GM23248 (cell line): ENCODE measurements at places on chromosomes 7 and 10. TPM values are rescaled to one million over a fixed set of nuclear protein-coding genes. Genes with fewer than 3 reads are reported as not detected.

DNA sequence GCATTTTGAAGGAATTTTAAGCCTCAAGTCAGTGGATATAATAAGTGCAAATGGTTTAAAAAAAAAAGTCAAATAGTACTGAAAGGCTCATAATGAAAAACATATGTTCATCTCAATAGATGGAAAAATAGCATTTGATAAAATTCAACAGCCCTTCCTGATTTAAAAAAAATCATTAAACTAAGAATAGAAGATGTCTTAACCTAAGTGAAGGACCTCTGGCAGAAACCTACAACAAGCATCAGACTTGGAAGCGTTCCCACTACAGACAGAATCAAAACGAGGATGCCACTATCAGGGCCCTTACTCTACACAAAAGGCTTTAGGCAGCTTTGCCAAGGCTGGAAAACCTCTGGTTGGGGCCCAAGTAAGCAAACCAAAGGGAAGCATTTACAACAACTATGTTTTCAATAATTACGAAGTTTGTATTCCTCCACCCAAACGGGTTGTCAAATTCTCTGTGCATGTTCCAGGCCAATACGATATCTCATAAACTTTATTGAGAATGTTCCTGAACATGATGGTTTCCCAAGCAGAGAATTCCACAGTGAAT lies 45.1 kb downstream of the CYTH3 start:
- H3K4me1 ChIP-seq = peaks cover 42% of the 10 kb centered on the region
- no peaks in the 10 kb centered on the region for H3K27me3 ChIP-seq
- no peak overlapping the region for H3K4me3 ChIP-seq
- peak; percentile 58 for DNase-seq
- H3K36me3 ChIP-seq = no peaks in the 10 kb centered on the region

GRCh38 chr10:12491491-12491890 lies 142.1 kb downstream of the CAMK1D start:
- no peaks in the 10 kb centered on the region for H3K27me3 ChIP-seq
- no peak overlapping the region for H3K4me3 ChIP-seq
- DNase-seq = no peak

DNA sequence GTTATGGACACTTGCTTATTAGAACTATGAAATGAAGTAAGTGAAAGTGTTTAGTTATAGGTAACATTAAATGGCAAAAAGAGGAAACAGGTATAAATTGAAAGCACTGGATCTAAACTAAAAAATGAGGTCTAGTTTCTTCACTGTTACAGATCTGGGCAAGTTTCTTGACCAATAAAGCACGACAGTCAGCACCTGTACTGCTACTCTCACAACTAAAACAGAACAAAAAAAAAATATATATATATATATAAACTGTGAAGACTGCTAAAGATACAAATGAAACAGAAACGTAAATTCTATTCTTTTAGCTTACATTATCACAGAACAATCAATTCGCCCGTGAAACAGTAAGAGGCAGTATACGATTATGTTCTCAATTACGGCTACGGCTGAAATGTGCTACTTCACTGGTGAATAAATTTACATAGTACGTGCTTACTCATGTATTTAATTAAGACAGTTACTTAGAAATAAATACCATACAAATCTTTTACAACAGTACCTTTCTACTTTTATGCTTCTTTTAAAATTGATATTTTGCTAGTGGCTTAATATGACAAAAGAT lies 4.2 kb downstream of the AHR start:
- peaks cover 62% of the 10 kb centered on the region for H3K4me1 ChIP-seq
- peak overlapping the region; percentile 62 for H3K27ac ChIP-seq
- DNase-seq = peak; percentile 84
- no peaks in the 10 kb centered on the region for H3K27me3 ChIP-seq

- no peaks in the 10 kb centered on the region for H3K36me3 ChIP-seq
- peak overlapping the region; percentile 87; the same call in 1 of the 2 replicates for H3K27ac ChIP-seq
- H3K4me3 ChIP-seq = peak overlapping the region; percentile 86
- DNase-seq = peak; percentile 59
- no peaks in the 10 kb centered on the region for H3K27me3 ChIP-seq
- H3K4me1 ChIP-seq = peaks cover 46% of the 10 kb centered on the region
Measured at GRCh38 chr7:44882899-44883298, 2.4 kb downstream of the PURB start.

GRCh38 chr7:366161-366803 lies 76.3 kb downstream of the FOXL3 start:
- no peak overlapping the region for H3K4me3 ChIP-seq
- H3K27ac ChIP-seq = no peak overlapping the region
- DNase-seq = peak; percentile 14
- no peaks in the 10 kb centered on the region for H3K36me3 ChIP-seq
- peaks cover 34% of the 10 kb centered on the region for H3K27me3 ChIP-seq
- no peaks in the 10 kb centered on the region; the same call in 1 of the 2 replicates for H3K4me1 ChIP-seq

GRCh38 chr7:135690566-135690965 lies 28.3 kb downstream of the STMP1 start:
- H3K4me3 ChIP-seq = no peak overlapping the region
- peaks cover 20% of the 10 kb centered on the region; the same call in 1 of the 2 replicates for H3K36me3 ChIP-seq
- no peaks in the 10 kb centered on the region for H3K27me3 ChIP-seq
- peak; percentile 80 for DNase-seq
- peaks cover 28% of the 10 kb centered on the region for H3K4me1 ChIP-seq

GRCh38 chr7:44881610-44882009 lies 3.7 kb downstream of the PURB start:
- no peaks in the 10 kb centered on the region for H3K36me3 ChIP-seq
- no peaks in the 10 kb centered on the region for H3K27me3 ChIP-seq
- H3K27ac ChIP-seq = peak overlapping the region; percentile 87

- H3K4me1 ChIP-seq = peaks cover 33% of the 10 kb centered on the region
- H3K27ac ChIP-seq = no peak overlapping the region
- H3K36me3 ChIP-seq = no peaks in the 10 kb centered on the region
- H3K4me3 ChIP-seq = no peak overlapping the region
- no peaks in the 10 kb centered on the region for H3K27me3 ChIP-seq
Measured at GRCh38 chr10:110414548-110415309, 83.0 kb upstream of the DUSP5 start.

GRCh38 chr7:103093429-103093828 lies 18.5 kb downstream of the ARMC10 start:
- H3K4me3 ChIP-seq = no peak overlapping the region
- H3K4me1 ChIP-seq = no peaks in the 10 kb centered on the region
- no peaks in the 10 kb centered on the region for H3K27me3 ChIP-seq

GRCh38 chr7:75055830-75056772 lies 17.5 kb downstream of the RCC1L start:
- peaks cover 33% of the 10 kb centered on the region for H3K4me1 ChIP-seq
- DNase-seq = peak; percentile 95
- peaks cover 20% of the 10 kb centered on the region; the same call in 1 of the 2 replicates for H3K36me3 ChIP-seq
- no peaks in the 10 kb centered on the region for H3K27me3 ChIP-seq
- H3K4me3 ChIP-seq = no peak overlapping the region; the same call in 1 of the 2 replicates
- peak overlapping the region; percentile 70 for H3K27ac ChIP-seq

GRCh38 chr7:109864230-109864629 lies 1226.7 kb upstream of the LRRN3 start:
- no peaks in the 10 kb centered on the region for H3K4me1 ChIP-seq
- no peak overlapping the region for H3K27ac ChIP-seq
- H3K4me3 ChIP-seq = no peak overlapping the region
- no peaks in the 10 kb centered on the region for H3K36me3 ChIP-seq

DNA sequence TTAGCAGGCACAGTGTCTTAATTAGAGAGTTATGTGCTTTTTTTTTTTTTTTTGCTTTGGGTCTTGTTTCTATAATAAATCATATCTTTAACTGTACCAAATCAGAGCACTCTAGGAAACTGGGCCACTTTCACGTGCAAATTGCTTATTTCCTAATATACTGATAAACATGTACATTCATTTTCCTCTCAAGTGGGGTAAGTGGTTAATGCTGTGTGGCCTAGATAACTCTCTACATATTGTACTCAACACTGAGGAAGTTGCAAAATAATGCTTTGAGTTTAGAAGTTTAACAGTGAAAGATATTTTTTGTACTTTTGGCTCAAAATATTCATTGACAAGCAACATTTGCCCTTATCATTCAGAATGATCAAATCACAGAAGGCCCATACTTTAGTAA lies 115.9 kb upstream of the IFRD1 start:
- no peak overlapping the region for H3K27ac ChIP-seq
- no peaks in the 10 kb centered on the region for H3K4me1 ChIP-seq
- DNase-seq = no peak
- H3K36me3 ChIP-seq = no peaks in the 10 kb centered on the region

DNA sequence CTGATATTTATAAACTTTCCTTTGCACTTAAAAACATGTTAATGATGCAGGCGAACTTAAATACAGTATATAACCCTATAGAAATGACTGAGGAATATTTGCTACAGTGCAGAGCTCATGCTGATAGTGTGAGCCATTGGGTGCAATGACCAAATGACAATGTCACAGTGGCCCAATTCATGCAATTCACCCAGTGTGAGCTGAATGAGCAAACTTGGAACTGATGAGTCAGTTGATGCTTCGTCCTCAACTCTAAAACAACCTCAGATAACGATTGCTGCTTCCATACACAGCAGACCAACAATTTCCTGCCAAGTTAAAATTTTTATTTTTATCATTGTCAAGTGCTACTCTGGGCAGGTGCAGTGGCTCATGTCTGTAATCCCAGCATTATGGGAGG lies 12.1 kb upstream of the ZC3HAV1L start:
- peaks cover 23% of the 10 kb centered on the region for H3K36me3 ChIP-seq
- H3K27ac ChIP-seq = no peak overlapping the region

DNA sequence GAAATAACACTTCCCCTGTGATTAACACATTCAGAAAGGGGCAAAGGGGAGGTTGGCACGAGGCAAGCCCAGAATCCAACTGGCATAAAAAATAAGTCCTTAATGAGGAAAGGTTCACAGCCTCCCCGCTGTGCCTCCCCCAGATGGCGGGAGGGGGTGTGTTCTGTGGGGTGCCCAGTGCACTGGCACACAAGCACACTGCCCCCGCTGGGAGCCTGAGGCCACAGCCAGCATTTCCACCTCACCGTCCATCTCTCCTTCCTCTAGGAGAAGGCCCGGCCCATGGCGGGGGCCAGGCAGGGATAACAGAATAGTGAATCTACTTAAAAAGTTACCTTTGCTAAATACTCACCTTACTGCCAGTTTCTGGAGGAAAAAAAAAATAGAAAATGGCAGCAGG lies 43.2 kb downstream of the PRKAG2 start:
- no peaks in the 10 kb centered on the region for H3K36me3 ChIP-seq
- H3K4me3 ChIP-seq = no peak overlapping the region

- H3K27ac ChIP-seq = no peak overlapping the region
- no peak overlapping the region for H3K4me3 ChIP-seq
- H3K27me3 ChIP-seq = no peaks in the 10 kb centered on the region
- H3K36me3 ChIP-seq = no peaks in the 10 kb centered on the region
- no peaks in the 10 kb centered on the region for H3K4me1 ChIP-seq
Measured at GRCh38 chr7:133805426-133805825, 321.7 kb upstream of the LRGUK start.

DNA sequence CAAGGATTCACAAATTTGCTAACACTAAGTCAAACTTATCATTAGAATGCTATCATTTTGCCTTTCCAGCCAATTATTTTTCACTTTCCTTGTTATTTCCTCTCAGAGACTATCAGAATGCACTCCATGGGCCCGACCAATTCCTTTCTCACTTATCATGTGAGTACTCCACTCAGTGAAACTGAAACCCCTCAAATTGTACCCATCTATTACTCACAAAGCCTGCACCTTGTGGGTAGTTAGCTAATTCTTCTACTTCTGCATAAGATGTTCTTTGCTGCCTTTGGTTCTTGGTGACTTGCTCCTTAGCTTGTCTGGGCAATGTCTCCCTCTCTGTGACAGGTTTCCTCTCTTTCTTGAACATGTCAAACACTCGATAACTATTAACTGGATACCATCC lies 35.2 kb upstream of the MBL2 start:
- peaks cover 19% of the 10 kb centered on the region for H3K27me3 ChIP-seq
- no peaks in the 10 kb centered on the region for H3K36me3 ChIP-seq
- no peak overlapping the region for H3K27ac ChIP-seq
- DNase-seq = no peak
- no peak overlapping the region for H3K4me3 ChIP-seq

DNA sequence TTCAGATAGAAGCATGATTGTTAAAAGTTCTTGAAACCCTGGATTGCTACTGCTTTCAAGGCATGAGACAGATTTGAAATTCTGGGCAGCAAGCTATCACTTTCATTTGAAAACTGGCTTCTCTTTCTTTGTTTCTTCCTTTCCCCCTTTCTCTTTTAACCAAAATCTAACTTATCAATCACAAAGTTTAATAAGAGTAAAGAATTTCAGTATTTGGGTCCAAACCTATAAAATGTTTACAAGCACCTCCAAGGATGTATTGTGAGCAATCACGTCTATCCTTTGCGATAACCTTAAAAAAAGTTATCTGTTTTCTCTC lies 21.6 kb upstream of the RPA3 start:
- no peak for DNase-seq
- H3K27me3 ChIP-seq = no peaks in the 10 kb centered on the region
- no peaks in the 10 kb centered on the region for H3K36me3 ChIP-seq

DNA sequence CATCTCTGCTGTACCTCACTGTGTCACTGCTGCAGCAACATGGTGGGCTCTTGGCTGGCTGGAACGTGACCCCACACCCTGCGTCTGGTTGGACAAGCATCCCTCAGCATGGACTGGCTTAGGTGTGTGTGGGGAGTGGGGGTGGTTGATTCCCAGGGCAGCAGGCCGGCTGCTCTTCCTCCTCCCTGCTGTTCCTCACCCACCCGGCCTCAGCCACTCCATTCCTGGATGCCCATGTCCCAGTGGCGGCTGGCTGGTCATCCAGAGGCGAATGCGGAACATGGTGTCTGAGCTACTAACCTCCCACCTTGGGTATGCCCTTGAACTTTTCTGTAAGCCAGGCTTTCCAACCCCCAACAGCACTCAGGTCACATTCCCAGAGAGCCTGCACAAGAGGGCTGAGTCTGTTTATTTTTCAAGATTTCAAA lies 81.2 kb downstream of the GRK5 start:
- H3K36me3 ChIP-seq = no peaks in the 10 kb centered on the region
- H3K4me1 ChIP-seq = no peaks in the 10 kb centered on the region
- no peak overlapping the region for H3K4me3 ChIP-seq

DNA sequence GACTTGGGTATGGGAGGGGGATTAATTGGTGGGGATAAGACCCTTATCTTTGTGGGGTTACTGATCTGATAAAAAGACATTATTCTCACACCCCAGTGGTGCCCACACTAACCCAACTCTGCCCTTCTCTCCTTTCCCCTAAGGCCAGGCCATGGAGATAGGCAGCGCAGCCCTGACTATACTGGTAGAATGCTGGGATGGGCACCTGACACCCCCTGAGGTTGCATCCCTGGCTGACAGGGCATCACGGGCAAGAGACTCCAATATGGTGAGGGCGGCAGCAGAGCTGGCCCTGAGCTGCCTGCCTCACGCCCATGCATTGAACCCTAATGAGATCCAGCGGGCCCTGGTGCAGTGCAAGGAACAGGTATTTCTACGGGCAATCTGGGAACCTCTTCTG lies 12.7 kb downstream of the ZSWIM8 start:
- no peaks in the 10 kb centered on the region for H3K4me1 ChIP-seq
- H3K36me3 ChIP-seq = peaks cover 43% of the 10 kb centered on the region
- no peak overlapping the region for H3K4me3 ChIP-seq
- no peak overlapping the region for H3K27ac ChIP-seq

GRCh38 chr7:139973101-139974050 lies 89.4 kb downstream of the PARP12 start:
- H3K4me1 ChIP-seq = no peaks in the 10 kb centered on the region
- H3K27ac ChIP-seq = no peak overlapping the region
- no peak for DNase-seq
- H3K36me3 ChIP-seq = no peaks in the 10 kb centered on the region
- H3K27me3 ChIP-seq = peaks cover 33% of the 10 kb centered on the region

The ZNF107 gene
- 2.8 and 3.2 TPM in 2 replicates for total RNA-seq

The AP1S1 gene
- 198 and 236 TPM in 2 replicates for total RNA-seq

The SLC26A5 gene
- total RNA-seq = not detected in 2 replicates

The DTX2 gene
- 3.8 and 4.3 TPM in 2 replicates for total RNA-seq

The SH2B2 gene
- 0.86 and 7.1 TPM in 2 replicates for total RNA-seq

The FGFR2 gene
- total RNA-seq = not detected in 2 replicates

The CYP3A5 gene
- total RNA-seq = not detected in 2 replicates

The ICA1 gene
- total RNA-seq = not detected in 2 replicates

The UTF1 gene
- total RNA-seq = not detected in 2 replicates
